Stimulated activated CD4-positive, alpha-beta T cell treated with anti-CD3 and anti-CD28 coated beads, Interleukin-15, amount 100 ng/mL, for 1 hour (primary cell): ENCODE measurements at places on chromosomes 7 and 10.

DNA sequence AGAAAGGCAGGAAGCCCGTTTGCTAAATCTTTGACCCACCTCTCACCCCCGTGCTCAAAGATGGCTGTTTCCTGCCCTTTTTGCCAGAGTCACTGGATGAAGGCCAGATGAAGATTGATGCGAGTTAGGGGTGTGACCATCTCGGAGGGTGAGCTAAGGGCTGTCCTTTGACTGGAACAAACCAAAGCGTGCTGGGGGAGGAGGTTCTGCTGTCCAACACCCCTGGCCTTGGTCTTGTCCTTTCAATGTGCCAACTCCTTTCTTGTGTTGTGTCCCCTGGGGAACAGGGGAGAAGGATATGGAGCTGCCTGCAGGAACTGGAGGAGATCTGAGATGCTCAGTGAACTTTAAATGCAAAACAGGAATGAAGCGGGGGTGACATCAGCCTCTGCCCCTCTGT, 90.3 kb upstream of the ADAM12 start:
- no peak for DNase-seq

DNA sequence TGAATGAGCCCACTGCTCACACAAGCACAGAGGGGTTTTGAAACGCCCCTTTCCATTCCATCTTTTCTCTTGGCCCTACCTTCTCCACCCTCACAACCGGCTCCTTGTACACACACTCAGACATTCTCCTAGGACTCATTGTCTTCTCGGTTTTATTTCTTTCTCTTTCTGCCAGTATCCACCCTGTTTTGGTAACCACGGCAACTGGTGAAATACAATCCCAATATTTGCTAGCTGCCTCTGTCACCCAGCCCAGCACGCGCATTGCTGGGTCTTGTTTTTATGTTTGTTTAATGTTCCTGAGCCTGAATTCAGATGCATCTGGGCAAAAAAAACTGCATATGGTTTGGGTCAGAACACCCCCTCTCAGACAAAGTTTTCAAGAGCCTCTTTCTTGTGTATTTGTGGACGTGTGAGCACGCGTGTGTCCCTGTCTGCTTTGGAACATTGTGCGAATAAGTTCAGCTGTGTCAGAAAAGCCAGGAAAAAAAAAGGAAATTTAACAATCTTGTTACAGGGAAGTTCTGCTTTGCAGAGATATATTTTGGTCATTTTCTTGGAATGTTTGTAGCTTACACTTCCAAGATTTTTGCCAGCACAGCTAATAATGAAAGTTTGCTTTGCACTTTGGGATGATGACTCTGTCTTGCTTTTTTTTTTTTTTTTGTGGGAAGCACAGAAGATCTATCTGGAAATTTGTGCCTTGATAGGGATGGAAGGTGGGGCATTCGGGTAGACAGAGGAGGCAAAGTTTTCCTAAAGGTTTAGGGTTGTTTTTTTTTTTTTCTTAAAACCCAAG, 225.9 kb downstream of the TRIL start:
- no peak for DNase-seq

DNA sequence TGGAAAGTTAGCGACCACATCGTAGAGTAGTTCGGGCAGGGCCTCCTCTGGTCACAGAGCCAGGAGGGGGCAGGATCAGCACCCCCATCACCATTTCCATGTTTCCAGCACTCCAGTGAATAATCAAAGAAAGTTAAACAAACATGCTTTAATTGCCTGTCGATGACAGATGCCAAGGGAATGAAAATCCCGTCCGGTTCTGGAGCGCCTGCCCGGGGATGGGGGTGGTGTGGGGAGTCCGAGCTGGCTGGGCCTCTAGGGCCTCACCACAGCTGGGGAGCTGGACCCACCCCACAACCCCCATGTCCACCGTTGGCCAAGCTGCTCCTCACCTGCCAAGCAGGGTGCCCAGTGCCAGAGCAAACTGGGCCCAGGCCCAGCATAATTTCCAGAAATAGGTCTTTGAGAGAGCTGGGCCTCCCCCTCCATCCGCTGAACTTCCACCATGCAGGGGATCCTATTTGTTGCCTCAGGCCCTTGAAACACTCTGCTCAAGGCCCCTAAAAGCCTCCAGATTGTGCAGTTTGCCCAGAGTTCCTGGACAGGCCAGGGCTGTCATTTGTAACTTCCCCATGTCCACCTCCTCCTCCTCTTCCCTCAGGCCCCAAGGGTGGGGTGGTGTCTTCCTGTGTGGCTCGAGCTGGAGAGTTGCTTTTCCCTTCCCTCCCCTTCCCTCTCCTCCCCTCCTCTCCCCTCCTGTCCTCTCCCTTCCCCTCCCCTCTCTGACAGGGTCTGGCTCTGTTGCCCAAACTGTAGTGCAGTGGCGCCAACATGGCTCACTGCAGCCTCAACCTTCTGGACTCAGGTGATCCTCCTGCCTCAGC, 101.0 kb downstream of the MYL10 start:
- no peak for DNase-seq

DNA sequence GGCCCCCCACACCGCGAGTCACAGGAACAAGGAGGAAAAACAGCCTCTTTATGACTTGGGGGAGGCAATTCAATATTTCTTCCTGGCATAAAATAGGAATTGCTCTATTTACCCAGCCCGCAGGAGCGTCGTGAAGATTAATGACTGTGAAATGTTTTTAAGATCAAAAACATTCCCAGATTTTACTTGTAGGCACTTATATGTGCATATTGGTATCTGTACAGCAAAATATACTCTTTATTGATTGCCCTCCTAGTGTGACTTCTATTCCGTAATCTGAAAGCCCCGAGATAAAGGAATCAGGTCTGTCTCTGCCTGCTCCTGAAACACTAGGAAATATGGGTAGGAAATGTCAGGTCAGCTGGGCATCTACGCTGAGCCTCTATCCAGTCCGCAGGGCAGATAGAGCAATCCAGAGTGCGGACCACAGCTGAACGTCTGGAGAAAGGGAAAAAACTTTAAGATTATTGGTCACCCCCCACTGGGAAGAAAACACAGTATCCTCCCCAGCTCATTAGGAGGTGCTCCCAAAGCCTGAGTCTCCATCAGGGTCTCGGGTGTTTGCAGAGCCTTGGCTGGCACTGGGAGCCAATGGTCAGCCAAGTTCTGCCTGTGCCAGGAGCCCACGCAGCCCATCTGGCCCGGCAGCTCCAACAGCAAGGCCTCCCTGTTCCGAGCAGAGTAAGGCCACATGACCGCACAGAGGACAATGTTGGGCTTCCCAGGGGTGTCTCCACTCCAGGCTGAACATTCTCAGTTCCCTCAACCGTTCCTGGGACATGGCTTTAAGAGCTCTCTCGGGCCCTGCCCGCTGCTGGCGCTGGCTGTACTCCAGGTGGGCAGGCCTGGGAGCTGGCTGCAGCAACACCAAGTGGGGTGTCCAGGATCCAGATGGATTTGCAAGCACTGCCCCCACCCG, 7.7 kb downstream of the CTBP2 start:
- DNase-seq, result no peak

DNA sequence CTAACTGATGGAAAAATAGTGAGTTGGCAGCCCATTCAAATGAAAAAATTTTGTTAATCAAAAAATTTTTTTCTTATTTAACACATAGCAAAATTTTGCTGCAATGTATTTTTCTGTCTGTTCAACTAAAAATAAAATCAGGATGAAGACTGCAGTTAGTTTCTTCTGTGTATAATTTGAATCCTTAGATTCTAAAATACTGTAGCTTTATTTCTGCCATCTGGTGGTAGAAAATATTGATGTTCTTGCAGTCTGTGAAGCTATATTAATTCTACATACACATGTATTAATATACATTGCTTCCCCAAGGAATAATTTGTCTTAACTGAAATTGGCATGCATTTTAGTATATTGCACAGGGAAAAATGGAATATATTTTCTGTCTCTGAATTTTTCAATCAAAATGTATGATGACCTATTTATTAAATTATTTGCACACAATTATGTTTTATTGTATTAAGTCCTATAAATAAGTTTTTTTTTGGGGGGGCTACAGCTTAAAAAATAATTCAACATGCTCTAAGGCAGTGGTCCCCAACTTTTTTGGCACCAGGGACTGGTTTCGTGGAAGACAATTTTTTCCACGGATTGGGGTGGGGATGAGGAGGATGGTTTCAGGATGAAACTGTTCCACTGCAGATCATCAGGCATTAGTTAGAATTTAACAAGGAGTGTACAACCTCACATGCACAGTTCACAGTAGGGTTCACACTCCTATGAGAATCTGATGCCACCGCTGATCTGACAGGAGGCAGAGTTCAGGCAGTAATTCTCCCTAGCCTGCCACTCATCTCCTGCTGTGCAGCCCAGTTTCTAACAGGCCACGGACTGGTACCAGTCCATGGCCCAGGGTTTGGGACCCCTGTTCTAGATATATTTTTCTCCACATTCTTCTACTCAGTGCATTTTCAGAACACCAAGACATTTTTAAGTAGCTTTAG, 119.4 kb downstream of the GNAT3 start:
- no peak for DNase-seq

DNA sequence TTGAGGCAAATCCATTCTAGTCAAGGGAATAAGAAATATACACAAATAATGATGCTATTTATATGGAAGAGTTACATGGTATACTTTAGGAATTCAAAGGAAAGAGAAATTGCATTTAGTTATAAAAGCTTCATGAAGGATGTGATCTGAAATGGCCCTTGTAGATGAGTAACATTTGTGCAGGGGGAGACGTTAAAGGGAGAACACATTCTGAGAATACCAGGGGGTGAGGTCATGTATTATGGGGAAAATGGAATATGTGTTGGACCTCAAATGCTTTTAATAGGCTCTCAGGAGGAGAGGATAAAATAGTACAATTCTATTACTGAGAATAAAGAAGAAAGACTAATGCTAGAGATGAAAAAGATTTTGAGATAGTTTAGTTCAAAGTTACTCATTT, 122.5 kb upstream of the NOBOX start:
- DNase-seq, result no peak

DNA sequence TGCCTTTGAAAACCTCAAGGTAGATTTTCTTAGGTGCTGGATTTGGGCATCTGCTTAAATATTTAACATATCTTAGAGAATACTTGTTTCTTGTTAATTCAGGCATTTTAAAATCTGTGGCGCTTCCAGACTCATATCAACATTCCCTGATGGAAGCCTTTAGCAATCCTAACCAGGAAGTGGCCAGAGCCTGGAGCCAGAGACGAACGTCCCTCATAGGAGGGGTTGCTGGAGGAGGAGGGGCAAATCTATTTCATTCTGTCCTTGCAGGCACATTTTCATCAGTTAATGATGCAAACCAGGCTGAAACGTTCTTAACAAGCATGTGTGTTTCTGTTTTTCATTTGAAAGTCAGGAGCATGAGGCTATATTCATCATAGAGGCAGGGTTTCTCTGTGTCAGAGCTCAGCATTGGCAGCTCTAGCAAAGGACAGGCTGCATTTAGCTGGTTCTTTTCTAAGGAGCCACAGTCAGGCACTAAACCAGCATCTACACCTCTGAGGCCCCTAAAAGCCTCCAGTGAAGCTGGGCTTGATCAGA, 17.8 kb upstream of the IFIT2 start:
- no peak for DNase-seq

DNA sequence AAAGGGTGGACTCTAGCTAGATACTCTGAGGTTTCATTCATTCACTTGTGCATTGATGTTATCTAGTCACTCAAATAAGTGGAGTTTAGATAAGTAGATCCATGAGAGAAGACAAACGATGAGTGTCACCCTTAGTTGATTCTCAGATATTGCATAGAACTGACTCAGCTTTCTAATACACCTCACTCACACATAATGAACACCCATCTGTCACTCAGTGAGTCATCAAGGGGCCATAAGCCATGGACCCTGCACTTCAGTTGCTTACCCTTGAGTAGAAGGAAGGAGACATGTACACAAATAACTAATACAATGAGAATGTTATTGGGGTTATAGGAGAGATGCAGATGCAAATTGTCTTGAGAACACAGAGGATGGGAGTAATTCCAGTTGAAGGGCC, 163.8 kb downstream of the SORCS3 start:
- no peak for DNase-seq

GRCh38 chr7:74542558-74543117, 88.9 kb downstream of the GTF2IRD1 start:
- no peak for DNase-seq
